ENCODE measurements at places on chromosomes 5 and 9.

DNA sequence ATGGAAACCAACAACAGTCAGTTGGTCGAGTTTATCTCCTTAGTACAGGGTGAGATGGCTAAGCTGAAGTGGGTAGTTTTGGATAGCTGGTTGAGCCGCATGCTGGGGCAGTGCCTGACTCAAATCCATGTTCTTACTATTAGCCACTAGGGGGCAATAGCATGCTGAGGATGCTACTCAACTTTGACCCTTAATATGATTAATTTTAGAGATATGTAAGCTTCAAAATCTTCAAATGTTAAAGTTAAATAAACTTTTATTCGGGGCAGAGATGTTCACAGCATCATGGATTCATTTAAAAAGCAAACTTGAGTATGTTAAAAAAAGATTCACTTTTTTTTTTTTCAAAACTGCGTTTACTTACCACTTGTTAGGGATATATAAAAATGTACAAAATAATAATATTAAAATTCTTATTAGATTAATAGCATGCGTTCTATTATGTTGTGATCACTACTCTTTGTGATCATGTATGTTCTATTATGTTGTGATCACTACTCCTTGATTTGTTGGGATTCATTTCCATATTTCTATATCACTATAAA lies 57.0 kb downstream of the C9orf153 start:
- DNase-seq, result peak; percentile 30

- no peak for DNase-seq
These were observed 33.6 kb downstream of the TNFAIP8 start for GRCh38 chr5:119389288-119390030.

- DNase-seq, result no peak
These were observed 38.1 kb downstream of the UGCG start for GRCh38 chr9:111934747-111935146.

DNA sequence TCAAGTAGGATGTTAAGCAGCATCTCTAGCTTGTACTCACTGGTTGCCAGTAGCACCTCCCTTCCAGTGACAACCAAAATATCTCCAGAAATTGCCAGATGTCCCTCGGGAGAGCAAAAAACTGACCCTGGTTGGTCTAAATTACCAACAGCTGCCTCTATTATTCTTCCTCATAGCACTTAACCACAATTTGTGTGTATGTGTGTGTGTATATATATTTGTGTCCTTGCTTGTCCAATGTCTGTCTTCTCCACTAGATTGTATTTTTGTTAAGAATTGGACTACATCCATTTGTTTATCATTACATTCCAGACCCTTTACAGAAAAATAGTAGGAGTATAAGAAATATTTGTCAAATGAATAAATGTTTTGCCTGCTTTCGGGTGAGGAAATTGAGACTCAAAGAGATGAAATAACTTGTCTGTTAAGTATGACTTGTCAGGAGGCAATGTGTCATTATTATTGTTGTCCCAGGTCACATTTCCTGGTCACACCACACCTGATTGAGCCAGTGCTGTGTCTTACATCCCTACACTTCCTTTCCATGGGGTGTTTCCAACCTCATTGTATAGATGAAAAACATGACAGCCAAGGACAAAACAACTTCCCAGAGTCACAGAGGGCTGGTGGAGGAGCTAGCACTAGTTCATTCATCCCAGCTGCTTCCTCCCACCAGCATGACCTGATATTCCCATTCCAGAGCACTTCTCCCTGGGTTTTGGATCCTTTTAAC lies 11.4 kb upstream of the GRPEL2 start:
- no peak for DNase-seq

GRCh38 chr9:109086221-109086620 lies 33.5 kb downstream of the TMEM245 start:
- no peak for DNase-seq

GRCh38 chr9:107422189-107423185 lies 67.1 kb downstream of the KLF4 start:
- DNase-seq, result peak; percentile 47

GRCh38 chr5:3187771-3188425 lies 407.7 kb upstream of the IRX1 start:
- DNase-seq, result no peak

- DNase-seq, result no peak
These were observed 199.2 kb upstream of the KLF4 start for GRCh38 chr9:107688728-107689127.

GRCh38 chr9:95116808-95117204 lies 200.7 kb downstream of the FANCC start:
- DNase-seq, result no peak

DNA sequence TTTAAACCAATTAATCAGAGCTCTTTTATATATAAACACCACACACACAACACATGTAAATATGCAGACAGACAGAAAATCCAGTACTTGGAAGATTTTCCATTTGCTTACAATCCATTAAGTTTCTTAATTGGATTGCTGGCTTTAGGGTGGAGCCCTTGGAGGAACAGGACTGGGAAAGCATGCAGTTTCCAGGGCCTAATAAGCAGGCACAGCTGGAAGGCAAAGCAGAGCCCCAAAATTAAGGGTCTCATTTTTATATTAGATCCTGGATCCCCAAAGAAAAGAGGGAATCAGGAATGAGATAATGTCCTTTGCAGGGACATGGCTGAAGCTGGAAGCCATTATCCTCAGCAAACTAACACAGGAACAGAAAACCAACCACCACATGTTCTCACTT lies 13.1 kb upstream of the SMC2 start:
- DNase-seq, result no peak

DNA sequence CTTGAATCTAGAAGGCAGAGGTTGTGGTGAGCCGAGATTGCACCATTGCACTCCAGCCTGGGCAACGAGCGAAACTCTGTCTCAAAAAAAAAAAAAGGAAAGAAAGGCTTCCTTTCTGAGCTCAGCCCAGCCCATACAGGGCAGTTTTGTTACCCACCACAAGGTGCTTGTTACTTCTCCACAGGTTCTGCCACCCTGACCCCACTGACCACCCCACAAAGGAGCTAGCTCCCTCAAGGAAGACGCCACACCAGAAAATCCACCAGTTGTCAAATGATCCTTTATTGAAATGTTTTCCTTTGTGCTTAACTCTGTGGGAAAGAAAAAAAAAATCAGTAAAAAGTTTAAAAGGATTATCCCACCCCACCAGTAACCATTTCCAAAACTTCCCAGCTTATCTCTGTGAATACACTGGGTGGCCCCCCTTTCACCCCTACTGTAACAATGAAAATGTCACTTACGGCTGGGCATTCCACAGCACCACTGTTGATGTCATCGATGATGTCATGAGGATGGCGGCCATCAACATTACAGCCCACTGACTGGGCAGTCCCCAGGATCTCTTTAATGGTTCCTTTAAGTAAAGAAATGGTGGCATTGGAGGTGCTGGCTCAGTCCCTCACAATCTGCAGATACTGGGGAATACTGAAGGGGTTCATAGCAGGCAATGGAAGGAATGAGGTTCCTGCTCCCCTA lies 3.6 kb downstream of the RPL12 start:
- DNase-seq, result no peak

- DNase-seq, result no peak
These were observed 6.7 kb upstream of the C5orf63 start for GRCh38 chr5:127079994-127080491.

DNA sequence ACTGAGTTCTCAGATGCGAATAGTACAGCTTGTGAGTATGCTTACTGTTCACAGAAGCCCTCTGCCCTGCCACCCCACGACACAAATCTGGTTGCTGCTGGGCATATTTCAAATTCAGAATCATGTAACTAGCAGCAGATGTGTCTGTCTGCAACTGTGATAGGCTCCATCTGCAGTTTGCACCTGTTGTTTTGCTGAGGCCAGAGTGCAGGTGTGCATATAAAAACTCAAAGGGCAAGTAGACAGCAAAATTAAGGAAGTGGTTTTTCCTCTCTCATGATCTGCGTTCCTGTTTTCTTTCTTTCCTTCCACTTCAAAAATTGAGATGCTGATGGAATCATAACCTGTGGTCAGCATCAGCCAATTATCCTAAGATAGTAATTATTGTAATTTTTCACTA lies 1000.5 kb downstream of the PTPRD start:
- no peak for DNase-seq

GRCh38 chr5:106854922-106855321 lies 815.8 kb downstream of the EFNA5 start:
- DNase-seq, result no peak

DNA sequence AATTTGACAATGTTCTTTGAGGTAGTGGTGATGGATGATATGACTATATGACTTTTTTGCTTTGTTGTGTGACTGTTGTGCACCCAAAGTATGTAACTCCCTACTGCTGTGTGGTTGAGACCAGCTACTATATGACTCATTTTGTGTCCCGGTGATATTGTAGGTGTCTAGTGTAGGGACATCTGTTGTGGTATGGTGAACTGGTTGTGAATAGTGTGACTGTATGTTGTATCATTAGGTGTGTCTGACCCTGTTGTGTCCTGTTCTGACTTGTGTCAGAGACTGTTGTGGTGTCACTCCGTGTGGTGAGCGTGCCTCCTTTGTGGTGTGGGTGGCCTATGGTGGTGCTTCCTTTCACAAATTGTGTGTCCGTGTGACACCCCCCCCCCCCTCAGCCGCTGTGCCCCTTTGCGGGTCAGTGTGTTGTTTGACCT lies 11.2 kb upstream of the CXXC5 start:
- no peak for DNase-seq

- no peak for DNase-seq
These were observed 29.3 kb upstream of the MINAR2 start for GRCh38 chr5:129718471-129719090.

- no peak for DNase-seq
These were observed 55.9 kb upstream of the PHF2 start for GRCh38 chr9:93520523-93520922.

GRCh38 chr5:177071666-177072385 lies 14.9 kb upstream of the FGFR4 start:
- peak; percentile 86 for DNase-seq

DNA sequence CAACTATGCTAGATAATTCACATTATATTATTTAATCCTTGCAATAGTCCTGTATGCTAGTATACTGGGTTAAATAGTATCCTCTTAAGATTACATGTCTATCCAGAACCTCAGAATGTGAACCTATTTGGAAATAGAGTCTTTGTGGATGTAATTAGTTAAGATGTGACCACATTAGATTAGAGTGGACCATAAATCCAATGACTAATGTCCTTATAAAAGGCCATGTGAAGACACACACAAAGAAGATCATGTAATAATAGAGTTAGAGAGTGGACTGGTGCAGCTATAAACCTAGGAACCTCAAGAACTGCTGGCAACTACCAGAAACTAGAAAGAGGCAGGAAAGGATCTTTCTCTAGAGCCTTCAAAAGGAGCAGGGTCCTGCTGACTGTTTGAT lies 263.6 kb upstream of the PTGER4 start:
- DNase-seq, result no peak

All from G401 (cell line).